ENCODE measurements at places on chromosomes 6 and 20.

DNA sequence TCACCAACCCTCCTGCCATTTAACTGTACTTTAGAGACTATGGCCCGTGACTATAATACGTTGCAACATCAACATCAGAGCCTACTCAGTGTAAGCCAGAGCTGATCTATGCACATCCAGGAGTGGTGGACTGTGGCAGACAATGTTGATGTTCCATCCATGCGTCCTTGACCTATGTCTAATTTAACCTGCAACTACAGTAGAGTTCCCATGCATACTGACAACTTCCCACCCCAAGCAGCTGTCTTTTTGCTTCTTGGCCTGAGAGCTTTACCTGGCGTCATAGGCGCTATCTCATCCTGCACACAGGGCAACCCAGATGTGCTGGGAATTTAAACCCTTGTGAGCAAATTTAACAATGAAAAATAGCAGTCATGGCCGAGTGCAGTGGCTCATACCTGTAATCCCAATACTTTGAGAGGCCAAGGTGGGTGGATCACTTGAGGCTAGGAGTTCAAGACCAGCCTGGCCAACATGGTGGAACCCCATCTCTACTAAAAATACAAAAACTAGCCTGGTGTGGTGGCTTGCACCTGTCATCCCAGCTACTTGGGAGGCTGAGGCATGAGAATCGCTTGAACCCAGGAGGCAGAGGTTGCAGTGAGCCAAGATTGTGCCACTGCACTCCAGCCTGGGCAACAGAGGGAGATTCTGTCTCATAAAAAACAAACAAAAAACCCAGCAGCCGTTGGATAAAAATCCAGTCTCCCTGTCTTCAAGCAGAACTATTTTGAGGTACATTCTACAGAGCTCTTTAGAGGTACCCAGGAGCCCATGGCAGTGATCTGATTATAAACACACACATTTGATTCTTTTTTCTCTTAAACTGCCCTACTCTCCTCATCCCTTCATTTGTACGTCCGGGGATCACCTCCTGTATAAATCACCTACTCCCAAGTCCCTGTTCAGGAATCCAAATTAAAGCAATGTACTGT is 22.0 kb downstream of the PERP start:
- no peak for DNase-seq

DNA sequence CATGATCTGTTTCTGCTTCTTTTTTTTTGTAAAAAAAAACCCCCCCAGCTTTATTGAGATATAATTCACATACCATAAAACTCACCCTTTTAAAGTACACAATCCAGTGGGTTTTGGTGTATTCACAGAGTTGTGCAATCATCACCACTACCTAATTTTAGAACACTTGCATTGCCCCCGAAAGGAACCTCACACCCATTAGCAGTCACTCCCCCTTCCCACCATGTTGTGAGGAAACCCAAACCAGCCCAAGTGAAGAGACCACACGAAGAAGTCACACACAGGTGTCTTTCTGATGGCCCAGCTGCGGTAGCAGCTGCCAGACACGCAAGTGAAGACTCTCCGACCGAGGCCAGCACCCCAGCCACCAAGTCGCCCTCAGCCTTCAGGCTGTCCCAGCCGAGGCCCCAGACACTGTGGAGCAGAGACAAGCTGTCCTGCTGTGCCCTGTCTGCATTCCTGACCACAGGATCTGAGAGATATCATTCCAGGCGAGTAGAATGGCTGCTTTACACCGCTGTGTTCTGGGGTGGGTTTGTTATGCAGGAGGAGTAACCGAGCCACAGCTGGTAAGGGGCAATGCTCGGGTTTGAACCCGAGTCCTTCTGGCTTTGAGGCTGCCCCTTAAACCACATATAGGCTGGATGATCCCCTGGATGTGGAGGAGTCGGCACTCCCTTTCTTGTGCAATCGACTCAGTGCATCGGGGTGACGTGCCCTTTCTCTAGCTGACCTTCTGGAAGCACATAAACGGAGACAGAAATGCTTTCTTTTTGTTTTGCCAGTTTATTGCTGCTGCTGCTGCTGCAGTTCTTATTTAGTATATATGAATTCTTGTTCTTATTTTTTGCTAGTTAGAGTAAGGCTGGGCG is 59.1 kb upstream of the PTPN1 start:
- no peak for DNase-seq

GRCh38 chr6:166586424-166587156 is at the start of gene RAMACL:
TSS of gene RAMACL (minus strand) at chr6:166586678. CDS start at chr6:166586477, 201 bp downstream.
- DNase-seq, result no peak

GRCh38 chr6:124984668-124985338 is 22.6 kb downstream of the RNF217 start:
- DNase-seq, result no peak

DNA sequence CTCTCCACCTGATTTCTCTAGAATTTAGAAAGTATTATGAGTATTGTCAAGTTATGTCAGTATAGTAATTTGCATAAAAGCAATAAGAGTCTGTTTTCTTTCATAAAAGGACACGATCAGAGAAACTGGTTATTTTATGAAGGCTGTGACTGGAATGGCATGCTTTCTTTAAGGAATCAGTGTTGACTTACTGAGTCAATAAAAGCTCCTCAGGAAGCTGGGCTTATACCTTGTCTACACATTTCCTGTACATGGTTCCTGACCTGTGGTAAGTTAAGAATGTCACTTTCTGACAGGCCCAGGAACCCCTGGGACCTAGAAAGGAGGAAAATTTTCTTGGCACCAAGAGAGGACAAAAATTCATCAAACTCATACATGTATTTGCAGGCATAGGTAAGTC is 1224.0 kb upstream of the ADGRB3 start:
- no peak for DNase-seq

GRCh38 chr6:46284475-46284874 is 113.7 kb upstream of the ENPP5 start:
- DNase-seq, result no peak

DNA sequence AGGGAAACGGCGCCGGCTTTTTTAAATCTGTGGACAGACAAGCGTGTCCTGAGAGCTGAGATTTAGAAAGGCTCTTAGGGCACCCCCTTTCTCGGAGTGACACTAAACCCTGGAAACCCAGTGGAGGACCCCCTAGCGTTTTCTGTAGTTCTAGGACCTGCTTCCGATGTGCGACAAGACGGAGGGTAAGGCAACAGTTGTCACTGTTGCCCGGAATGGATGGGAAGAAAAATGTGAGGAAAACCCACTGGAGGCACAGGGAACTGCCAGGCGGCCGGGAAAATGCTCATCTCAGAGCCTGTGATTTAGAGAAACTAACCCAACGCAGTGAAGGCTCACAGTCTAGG is 551 bp upstream of the ATP5F1E start:
- DNase-seq, result no peak

DNA sequence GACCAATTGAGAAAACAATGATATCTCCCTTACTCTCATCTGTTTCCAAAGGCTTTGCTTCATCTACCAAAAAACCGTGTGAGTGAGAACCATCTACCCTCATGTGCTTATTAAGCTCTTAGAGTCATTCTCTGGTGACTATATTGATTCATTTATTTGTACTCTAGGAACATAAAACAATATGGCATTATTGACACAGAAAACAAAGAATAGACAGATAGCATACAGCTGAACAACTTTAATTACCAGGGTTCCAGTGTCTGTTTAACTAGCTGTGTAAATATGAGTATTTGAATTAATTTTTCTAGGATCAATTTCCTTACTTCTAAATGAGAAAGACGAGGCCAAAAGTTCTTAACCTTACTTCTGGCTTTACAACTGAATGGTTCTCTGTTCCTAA is 31.3 kb upstream of the HEY2 start:
- no peak for DNase-seq

GRCh38 chr20:4962241-4962855 is 39.0 kb downstream of the SLC23A2 start:
- peak; percentile 8 for DNase-seq

GRCh38 chr20:33067806-33068205 is 11.6 kb upstream of the BPIFB4 start:
- DNase-seq, result no peak

GRCh38 chr6:15626878-15627674 is 35.8 kb downstream of the DTNBP1 start:
- DNase-seq, result no peak

GRCh38 chr6:127738423-127738822 is 161.4 kb downstream of the C6orf58 start:
- DNase-seq, result no peak

- no peak for DNase-seq
These were observed 83.7 kb upstream of the ZNF322 start for GRCh38 chr6:26743157-26743821.

DNA sequence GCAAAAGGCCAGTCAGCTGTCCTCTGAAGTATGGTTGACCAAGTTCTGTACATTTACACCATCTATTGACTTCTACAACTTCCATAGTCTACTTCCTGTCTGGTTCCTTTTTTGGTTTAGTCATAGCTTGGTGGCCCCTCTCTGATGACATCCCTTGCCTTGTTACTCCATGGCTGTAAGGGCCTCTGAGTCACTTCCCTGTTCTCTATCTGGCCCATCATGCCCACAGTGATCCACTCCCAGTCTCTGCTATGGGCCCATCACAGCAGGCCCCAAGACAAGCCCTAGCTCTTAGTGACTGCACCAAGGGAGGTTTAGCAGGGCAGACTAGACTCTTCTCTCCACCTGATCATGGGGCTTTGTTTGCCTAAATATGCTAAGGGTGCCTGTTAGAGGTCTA is 441.6 kb downstream of the HACE1 start:
- DNase-seq, result no peak

- no peak for DNase-seq
These were observed 94.2 kb downstream of the RREB1 start for GRCh38 chr6:7201732-7202541.

GRCh38 chr6:7617801-7618764 is 28.1 kb downstream of the SNRNP48 start:
- DNase-seq, result no peak

DNA sequence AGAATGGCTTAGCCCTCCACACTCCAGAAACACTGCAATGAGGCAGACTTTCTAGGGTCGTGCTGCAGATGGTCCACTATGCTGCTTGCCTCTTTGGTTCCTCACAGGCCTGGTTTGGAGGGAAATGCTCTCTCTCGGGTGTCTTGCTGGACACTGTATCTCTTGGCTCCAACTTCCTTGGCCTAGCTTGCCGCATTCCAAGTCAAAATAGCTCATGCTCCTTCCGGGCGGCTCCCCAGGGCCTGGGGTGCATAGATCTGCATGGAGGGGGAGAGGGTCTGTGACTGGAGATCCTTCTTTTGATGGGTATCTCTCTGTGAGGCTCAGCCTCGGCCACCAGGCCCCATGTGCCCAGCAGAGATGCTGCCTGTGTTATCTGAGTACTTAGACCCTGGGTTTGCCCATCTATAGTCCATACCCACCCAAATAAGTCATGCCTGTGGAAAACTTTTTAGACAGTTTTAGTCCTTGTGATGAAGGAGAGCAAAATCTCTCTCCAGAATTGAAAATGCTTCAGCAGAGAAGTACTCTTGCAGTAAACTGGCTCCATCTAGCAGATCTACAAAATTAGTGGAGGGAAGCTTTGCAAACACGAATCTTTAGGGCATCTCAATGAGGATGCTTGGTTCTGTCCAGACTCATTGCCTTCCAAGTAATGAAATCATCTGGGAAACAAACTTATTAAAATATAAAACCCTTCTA is 264.1 kb upstream of the RIN2 start:
- DNase-seq, result no peak

DNA sequence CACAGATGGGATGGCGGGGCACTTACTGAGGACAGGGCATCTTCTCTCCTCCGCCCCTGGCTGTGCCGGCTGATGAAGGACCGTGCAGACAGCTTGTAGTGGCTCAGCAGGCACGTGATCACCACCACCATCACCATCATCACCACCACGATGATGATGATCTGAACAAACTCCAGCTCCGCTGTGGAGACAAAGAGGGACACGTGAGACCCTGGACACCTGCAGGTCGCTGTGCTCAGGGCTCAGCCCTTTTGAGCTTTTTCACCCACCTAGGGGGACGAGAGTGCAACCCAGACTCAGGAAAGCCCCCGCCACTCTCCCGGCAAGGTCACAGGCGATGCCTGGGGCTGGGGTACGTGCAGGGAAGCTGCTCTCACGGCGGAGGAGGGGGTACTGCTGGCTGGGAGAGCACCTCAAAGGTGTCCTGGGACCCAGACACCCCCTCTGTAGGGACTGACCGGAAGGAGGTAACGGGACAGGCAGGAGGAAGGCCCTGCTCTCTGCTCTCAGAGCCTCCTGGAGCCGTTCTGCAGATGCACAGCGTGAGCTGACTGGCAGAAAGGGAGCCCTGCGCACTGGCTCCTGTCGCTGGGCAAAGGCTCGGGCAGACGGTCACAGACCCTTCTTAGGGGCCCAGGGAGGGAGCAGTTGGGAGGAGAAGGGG is 39.4 kb upstream of the ZBP1 start:
- no peak for DNase-seq

- DNase-seq, result no peak
These were observed 18.9 kb downstream of the PHACTR2 start for GRCh38 chr6:143696664-143697000.

- DNase-seq, result no peak
These were observed 114.7 kb upstream of the ZNF217 start for GRCh38 chr20:53708129-53708968.

GRCh38 chr6:150018846-150019580 is 6.3 kb downstream of the RAET1L start:
- no peak for DNase-seq

DNA sequence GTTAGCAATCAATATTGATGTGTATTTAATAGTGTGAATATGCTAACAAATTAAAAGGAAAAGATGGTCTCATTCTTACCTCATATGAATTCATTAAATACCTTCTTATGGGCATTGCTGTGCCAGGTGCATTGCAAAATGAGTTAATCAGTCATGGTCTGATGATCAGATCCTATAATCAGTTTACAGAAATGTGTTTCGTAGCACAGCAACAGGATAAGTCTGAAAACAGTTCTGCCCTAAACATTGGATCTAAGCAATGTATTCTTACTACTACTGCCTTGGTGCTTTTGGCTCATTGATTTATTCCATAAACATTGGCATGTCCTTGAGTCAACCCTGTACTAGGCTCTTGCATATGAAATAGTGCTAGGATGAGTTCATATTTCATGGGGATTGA is 417.0 kb upstream of the JAG1 start:
- no peak for DNase-seq

DNA sequence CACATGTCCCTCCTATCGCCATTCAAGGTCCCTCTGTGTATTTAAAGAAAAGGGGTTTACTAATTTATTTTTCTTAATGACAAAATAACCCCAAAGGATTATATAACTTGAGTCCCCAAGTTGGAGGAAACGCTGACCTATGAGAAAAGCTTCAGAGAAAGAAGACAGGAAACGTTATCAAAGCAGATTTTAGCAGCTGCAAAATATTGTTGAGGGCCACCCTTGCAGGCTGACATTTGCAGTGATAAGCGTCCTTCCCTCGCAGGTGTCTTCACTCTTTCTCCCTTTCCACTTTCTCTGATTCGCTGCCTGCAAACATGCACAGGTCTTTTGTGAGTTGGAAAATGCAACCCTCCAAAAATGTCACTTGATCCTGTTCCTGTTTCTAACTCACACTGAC is 103.2 kb upstream of the RIPOR2 start:
- no peak for DNase-seq

- DNase-seq, result no peak
These were observed 588.4 kb upstream of the BTBD3 start for GRCh38 chr20:11329271-11329670.

- DNase-seq, result no peak
These were observed 11.3 kb downstream of the KDM1B start for GRCh38 chr6:18166312-18167036.
